Activated CD8-positive, alpha-beta memory T cell treated with anti-CD3 and anti-CD28 coated beads for 4 hours (primary cell): ENCODE measurements at places on chromosomes 5 and 9.
A peak's percentile ranks its signal among the peaks of the same experiment; 100 is the strongest.

GRCh38 chr9:126818482-126818881 lies 13.6 kb downstream of the ZBTB43 start:
- DNase-seq, result no peak

GRCh38 chr9:19022206-19022605 lies 10.8 kb downstream of the SAXO1 start:
- DNase-seq, result no peak

GRCh38 chr9:86494644-86495111 lies 140.5 kb upstream of the TUT7 start:
- DNase-seq, result no peak

DNA sequence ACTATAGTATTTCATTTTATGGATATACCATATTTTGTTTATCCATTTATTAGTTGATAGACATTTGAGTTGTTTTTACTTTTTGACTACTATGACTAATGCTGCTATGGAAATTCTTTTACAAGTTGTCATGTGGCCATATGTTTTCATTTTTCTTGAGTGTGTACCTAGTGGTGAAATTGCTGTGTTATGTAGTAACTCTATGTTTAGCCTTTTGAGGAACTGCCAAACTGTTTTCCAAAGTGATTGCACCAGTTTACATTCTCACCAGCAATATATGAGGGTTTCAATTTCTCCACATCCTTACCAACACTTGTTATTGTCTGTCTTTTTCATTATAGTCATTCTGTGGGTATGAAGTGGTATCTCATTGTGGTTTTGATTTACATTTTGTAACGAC lies 75.4 kb downstream of the GRIA1 start:
- no peak for DNase-seq

DNA sequence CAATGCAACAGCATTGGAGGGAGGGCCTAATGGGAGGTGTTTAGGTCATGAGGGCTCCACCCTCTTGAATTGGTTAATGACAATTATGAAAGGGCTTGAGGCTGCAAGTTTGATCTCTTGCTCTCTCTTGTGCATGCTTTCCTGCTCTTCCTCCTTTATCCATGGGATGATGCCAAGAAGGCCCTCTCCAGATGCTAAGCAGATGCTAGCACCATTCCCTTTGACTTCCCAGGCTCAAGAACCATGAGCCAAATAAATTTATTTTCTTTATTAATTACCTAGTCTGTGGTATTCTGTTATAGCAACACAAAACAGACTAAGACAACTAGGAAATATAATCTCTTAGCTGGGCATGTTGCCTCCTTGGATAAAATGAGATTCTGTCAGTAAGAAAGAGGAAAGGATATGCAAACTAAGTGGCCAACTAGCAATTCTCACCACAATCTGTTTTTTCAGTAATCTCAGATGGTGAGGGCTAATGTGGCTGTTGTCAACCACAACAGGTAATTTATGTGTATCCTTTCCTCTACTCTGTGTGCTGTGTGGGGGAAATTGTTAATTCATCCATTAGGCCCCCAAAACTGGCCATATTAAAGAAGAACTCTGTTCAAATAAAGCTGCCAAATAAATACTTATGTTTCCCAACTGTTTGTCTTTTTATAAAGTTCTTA lies 269.1 kb upstream of the CD180 start:
- no peak for DNase-seq

- no peak for DNase-seq
Observed at GRCh38 chr5:98905857-98906688, 22.7 kb downstream of the CHD1 start.

DNA sequence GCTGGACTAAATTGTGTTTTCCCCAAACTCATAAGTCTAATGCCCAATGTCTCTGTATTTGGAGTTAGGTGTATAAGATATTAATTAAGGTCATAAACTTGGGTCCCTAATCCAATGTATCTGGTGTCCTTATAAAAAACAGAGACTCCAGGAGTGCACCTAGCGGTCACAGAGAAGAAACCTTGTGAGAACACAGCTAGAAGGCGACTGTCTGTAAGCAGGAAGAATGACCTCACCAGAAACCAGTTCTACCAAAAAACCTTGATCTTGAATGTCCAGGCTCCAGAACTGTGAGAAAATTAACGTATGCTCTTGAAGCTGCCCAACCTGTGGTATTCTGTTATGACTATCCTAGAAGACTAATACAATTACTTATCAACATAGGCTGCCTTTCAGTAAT lies 591.7 kb upstream of the PTPRD start:
- DNase-seq, result no peak

DNA sequence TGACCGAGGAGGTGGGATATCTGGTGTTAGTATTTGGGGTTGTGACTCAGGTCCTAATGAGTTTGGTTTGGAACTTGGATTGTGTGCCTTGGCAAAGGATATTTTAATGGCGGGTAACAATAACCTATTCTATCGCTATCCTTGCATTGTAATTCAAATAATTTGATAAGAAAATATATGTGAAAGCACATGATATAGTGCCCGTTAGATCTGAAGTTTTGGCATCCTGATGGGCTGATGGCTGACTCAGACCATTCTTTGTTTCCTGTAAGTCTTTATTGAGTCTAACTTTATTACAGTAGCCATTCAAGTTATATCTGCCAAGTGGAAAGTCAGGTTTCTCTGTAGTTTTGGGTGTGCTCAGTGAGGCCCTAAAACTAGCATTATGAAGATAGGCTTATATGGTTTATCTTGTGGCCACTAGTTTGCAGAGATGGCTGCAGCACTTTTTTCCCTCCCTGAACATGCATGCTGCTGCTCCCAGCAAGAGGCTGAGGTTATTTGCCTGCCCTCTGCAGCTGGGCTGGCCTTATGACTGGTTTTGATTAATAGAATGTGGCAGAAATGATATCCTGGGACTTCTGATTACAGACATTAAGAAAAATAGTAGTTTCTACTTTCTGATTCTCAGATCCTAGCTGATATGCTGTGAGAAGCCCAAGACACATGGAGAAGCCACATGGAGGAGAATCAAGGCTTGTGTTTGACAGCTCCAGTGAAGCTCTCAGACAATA lies 46.6 kb downstream of the CFAP95 start:
- no peak for DNase-seq

GRCh38 chr5:55699041-55699688 lies 13.0 kb downstream of the SLC38A9 start:
- no peak for DNase-seq

- DNase-seq, result no peak
Observed at GRCh38 chr9:132241483-132241839, 79.6 kb downstream of the NTNG2 start.

- no peak for DNase-seq
Observed at GRCh38 chr9:113011911-113012381, at the start of gene ZNF883. TSS of gene ZNF883 (minus strand) at chr9:113012192.

- no peak for DNase-seq
Observed at GRCh38 chr9:36584620-36585460, 12.1 kb downstream of the MELK start.

- peak; percentile 65 for DNase-seq
Observed at GRCh38 chr5:132099076-132099748, 25.6 kb downstream of the CSF2 start.

GRCh38 chr5:171647043-171647903 lies 138.3 kb upstream of the SMIM23 start:
- DNase-seq, result no peak

- no peak for DNase-seq
Observed at GRCh38 chr5:57437976-57438805, 44.4 kb downstream of the ACTBL2 start.

DNA sequence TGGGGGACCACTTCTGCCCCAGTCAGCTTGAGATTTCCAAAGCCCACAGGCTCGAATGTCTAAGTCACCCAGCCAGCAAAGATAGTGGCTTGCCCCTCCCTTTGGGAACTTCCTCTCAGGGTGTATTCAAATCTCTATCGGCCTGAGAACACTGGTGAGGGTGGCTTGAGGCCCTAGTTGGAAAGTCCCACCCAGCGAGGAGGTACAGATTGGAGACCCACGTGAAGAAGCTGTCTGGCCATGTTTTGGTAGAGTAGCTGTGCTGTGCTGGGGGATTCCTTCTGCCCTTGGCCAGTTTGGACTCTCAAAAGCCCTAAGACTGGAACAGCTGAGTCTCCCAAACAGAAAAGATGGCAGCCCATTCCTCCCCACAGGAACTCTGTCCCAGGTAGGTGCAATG lies 172.7 kb upstream of the RIOK2 start:
- DNase-seq, result no peak

GRCh38 chr9:135070964-135071735 lies 16.3 kb upstream of the OLFM1 start:
- DNase-seq, result no peak

DNA sequence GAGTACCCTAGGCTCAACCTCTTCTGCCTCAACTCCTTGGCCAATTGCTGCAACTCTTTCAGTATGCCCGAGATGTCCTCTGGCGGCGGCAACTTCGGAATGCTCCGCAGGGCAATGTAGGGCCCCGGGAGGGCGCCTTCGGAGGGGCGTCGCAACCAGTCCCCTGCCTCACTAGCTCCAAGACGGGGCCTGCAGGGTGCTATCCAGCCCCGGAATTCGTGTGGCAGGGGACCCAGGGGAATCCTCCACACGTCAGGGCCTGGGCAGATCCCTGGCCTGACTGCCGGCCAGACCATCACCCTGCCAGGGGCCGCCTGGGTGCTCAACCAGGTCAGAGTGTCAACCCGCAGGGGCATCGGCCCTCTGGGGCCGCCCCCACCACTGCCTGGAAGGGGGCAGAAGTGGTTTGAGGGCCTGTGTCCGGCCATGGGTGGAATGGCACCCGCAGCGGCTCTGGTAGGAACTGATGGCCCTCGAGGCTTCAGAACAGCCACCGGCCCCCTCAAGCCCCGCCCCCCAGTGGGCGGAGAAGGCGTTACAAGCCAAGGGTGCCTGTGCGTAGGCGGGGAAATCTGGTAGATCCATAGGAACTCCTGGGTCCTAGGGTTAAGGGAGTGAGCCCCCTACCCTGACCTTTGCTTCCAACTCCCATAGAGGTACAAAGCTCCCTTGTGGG lies at the start of gene POU5F2:
Gene POU5F2, minus strand, starts transcription at position 465 of the 676 bp plus-strand sequence. Its CDS starts 37 bp downstream, at position 428.
- no peak for DNase-seq

DNA sequence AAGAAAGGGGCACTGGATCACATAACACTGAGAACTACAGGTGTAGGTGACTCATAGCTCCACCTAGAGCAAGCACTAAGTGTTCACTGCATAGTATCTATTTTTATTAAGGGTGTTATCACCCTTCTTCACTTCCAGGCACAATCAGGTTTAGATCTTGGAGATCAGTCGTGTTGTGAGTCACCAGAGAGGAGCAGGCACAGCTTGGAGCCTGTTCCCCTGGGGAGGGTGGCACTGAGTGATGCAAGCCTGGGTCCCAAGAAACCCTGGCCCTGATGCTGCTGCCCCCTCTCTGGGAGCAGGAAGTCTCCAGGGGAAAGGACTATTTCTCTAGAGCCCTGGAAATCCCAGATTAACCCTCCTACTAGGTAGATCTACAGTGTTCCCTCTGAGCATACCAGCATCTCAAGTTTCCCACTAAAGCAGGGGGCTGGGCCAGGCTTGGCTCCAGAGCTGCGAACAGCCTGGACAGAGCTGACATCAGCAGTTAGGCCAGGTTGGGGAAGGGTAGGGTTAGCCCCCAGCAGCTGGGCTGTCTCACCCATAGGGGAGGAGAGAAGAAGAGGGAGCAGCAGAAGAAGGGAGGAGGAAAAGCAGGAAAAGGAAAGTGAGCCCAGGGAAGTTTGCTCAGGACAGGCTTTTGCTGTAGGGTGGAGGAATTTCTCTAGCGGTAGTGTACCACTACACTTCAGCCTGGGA lies 28.1 kb upstream of the SPINK4 start:
- no peak for DNase-seq

GRCh38 chr5:141533897-141534296 lies 45.0 kb downstream of the PCDHGC5 start:
- DNase-seq, result no peak

DNA sequence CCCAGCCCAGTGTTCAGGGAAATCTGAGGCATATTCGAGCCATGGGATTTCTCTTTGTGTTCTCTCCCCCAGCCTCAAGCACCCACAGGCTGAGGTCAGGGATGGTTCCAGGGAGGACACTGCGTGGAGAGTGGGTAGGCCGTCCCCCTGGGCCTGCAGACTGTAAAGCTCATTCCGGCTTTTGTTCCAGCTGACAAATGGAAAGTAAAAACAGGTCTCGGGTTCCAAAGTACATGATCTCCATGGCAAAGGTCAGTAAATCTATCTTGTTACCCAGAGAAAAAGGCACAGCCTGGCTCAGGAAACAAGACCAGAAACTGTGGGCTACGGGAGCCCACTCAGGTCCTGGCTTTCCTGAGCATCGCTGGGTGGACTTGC lies 116.2 kb downstream of the ROR2 start:
- DNase-seq, result no peak

DNA sequence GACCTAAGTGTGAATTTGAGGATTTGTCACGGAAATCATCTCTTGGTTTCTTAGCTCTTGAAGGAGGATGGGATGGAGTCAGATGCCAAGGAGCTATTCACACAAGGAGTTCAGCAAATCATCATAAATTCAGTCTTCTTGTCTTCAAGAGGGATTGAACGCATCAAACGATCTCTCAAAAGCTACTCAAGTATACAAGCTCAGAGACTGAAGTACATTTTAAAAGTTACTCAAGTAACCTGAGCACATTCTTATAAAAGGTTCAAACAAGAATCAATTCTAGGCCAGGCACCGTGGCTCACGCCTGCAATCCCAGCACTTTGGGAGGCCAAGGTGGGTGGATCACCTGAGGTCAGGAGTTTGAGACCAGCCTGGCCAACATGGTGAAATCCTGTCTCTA lies 21.1 kb upstream of the GOLPH3 start:
- DNase-seq, result no peak

GRCh38 chr5:74205767-74206578 lies 434.6 kb downstream of the ENC1 start:
- DNase-seq, result no peak

DNA sequence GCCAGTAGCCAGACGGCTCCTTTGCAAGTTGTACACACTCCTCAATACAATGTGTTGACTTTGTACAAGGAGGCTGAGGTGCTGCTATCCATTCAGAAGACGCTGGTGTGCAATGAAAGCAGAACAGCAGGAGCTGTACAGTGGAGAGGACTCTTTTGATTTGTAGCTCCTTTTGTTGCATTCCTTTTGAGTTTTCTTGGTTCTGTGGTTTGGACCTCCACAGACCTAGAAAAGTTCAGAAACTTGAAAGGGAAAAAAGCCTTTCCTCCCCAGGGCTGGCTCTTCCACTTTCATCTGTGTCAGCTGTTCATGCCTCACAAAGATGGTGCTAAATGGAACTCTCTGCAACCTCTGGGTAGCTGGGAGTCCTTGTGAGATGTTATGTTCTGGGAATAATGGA lies 117.4 kb downstream of the MAT2B start:
- DNase-seq, result no peak

DNA sequence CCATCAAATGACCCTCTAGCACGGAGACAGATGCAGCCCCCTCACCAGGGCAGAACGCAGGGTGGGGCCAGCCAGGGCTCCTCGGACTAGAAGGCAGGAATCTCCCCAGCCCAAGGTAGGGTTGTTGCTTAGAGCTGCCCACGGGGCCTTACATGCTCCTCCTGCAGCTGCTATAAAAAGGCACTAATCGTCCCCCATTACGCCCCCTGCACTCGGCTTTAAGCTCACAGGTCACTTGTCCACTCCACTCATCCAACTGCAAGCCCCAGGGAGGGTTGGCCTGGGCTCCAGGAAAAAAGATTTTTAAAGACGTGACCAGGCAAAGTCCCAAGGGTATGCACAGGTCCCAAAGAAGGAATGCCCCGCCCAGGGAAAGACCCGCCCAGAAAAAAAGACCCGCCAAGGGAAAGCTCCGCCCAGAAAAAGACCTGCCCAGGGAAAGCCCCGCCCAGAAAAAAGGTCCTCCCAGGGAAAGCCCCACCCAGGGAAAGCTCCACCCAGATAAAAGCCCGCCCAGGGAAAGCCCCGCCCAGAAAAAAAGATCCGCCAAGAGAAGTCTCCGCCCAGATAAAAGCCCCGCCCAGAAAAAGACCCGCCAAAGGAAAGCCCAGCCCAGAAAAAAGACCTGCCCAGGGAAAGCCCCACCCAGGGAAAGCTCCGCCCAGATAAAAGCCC lies 11.1 kb downstream of the GRIN1 start:
- no peak for DNase-seq
